Right atrium auricular region (tissue), 2 donors: ENCODE measurements at places on chromosomes 11 and 22. TPM values are rescaled to one million over a fixed set of nuclear protein-coding genes. Genes with fewer than 3 reads are reported as not detected.

DNA sequence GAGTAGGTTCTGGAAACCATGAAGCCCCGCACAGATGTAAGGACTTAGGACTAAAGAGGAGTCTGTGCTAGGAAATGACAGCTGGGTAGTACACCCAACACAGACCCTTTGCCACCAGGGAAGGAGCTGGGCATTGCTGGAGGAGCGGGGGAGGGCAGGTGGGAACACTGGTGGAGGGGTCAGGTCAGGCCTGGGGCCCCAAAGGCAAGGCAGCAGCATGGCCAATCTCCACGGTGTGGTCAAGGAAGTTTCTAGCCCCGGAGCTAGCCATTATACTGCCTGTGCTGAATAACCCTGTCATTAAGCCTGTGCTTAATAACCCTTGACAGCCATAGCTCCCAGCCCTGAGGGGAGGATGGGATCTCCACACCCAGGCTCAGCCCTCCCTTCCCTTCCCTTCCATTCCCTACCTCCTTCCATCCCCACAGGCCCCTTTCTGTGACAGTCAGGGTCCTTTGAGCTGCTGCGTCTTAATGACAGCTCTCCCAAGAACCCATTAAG is 2.1 kb downstream of the TMPRSS4 start:
- no peak for DNase-seq

GRCh38 chr11:132447761-132448160 is 1077.3 kb downstream of the NTM start:
- DNase-seq: no peak

DNA sequence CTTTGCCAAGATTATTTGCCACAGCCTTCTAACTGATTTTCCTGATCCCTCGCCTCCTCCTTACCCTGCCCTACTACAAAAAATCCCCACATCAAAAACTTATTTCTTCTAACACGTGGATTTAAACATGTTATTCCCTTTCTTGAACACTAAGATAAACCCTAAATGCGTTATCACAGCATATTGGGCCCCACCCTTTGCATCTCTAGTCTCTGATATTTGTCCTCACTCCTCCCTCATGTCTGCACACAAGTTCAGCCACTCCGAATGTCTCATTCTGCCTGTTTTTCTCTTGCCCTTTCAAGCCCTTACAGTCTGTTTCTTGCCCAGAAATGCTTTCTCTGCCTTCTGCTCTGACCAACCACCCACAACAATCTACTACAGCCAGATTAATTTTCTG is 10.6 kb upstream of the ACER3 start:
- no peak for DNase-seq

DNA sequence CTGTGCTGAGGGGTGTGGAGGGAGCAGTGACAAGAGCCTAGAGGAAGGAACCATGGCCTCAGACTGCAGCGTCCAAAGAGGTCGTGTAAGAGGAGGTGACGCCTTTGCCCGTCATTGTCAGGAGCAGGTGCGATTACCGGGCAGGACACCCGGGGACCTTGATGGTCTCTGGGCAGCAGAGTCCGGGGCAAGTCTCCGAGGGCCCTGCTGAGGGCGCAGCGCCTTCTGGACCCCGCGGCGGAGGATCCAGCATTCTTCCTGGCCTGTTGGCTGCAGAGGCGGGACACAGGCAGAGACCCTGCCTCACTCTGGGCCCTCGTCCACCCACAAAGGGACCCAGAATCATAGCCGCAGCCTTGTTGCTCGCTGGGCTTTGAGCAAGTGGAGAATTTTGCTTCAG is 1168.8 kb downstream of the BRD1 start:
- no peak for DNase-seq

GRCh38 chr22:40409613-40410113 is 39.3 kb downstream of the SGSM3 start:
- no peak for DNase-seq

- DNase-seq: no peak
These were observed 16.7 kb upstream of the ALDH3B2 start for GRCh38 chr11:67691149-67691548.

DNA sequence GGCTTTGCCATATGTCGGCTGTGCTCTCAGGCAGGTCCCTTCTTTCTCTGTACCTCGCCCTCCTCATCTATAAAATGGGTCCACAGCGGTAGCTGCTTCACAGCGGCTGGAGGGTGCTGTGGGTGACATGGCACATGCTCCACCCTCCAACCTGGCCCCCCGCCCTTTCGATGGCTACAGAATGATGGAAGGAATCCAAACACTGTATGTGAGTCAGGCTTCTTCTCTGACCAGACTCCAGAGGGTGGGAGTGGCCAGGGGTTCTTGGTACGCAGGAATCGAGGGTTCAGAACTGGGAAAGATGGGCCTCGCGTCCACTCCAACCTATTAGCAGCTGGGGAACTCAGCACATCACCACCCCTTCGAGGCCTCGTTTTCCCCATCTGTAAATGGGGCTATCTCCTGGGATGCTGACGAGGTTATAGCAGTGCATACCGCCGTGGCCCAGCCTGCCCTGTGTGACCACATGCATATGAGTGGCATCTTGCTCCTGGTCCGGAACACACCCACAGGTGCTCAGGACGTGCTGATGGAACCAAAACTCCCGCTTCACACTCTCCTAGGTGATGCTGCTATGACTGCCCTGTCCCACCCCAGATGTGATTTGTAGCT is 26.4 kb downstream of the MN1 start:
- no peak for DNase-seq

DNA sequence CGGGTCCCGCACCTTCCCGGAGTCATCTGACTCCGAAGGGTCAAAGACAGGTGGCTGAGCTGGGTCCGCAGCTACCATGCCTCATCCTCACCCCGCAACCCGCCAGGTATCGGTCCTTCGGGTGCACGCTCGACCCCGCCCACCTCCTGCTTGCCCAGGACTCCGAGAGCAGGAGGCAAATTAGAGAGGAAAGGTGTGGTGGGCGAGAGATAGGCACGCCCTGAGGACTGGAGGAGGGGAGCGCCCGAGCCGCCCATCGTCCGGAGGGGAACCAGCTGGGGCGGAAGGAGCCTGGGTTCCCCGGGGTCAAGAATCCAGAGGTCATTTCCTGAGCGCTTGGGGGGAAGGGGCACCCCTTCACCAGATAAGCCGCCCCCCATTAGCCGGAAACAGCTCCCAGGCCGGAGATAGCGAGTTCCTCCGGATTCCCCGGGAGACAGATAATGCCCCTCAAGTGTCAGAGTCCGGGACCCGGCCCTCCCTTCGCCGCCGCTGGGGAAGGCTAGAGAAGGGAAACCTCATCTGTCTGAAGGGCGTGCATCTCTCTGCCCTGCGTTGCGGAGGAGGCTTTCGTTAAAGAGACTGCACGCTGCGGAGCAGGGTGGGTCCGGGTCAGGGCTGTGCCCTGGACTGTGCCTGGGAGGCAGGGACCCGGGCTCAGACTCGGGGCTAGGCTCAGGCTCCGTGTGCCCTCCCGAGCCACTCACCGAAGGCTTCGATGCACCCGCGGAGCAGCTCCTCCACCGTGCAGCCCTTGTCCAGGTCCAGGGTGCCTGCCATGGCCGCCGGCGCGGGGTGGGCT is 1.7 kb downstream of the RASGRP2 start:
- no peak for DNase-seq

Gene C22orf23
- 0.39 TPM for total RNA-seq

Gene TBC1D10A
- total RNA-seq: 5.9 TPM

Gene C1QTNF5
- total RNA-seq: 41.4 TPM

Gene SCARF2
- total RNA-seq: 11.0 TPM
